T-cell (primary cell): ENCODE measurements at places on chromosomes 16 and 17.

GRCh38 chr16:83233153-83233552 is 574.6 kb upstream of the HSBP1 start:
- DNase-seq, result no peak

- no peak for DNase-seq
Measured at GRCh38 chr16:2035431-2036199, 8.9 kb downstream of the NHERF2 start.

GRCh38 chr17:28513476-28513875 is 7.3 kb downstream of the FOXN1 start:
- no peak for DNase-seq

DNA sequence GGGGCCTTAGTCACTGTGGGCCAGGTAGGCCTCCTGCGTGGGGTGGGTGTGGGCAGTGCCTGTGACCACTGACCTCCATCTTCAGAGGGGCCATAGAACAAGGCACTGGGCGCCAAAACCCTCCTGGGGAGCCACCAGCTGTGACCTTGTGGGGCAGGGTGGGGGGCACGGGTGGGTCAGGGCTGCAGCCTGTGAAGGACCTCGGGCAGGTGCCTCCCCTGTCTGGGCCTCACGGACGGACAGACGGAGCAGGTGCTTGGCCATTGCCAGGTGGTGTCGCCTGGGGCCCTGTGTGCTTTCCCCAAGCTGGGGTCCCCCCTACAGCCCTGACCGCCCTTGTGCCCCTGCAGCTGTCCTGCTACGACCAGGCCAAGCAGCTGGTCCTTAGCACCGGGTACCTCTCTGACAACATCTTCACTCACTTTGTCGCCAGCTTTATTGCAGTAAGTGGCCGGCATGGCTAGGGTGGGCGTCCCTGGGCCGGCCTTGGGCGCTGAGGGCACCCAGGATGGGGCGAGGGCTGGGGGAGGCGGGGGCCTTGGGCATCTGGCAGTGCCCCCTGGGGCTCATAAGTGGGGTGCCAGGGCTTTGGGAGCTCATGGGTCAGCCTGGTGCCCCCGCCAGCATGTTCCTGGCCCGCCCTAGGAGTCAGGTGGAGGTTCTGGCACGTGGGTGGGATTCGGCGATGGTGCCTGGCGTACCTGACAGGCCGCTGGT is 5.1 kb downstream of the SLC25A10 start:
- DNase-seq, result no peak

- DNase-seq, result peak; percentile 54
Measured at GRCh38 chr17:78745407-78746088, 36.5 kb downstream of the CYTH1 start.

DNA sequence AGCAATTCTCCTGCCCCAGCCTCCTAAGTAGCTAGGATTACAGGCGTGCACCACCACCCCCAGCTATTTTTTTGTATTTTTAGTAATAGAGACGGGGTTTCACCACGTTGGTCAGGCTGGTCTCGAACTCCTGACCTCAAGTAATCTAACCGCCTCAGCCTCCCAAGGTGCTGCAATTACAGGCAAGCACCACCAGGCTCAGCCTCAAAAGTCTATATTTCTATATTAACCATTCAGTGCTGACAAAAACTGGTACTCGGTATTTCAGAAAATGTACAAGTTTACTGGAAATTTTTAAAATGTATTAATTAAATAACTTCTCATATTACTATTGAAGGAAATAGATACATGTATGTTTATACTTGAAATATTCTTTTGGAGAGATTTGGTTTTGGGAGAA is 1.4 kb upstream of the HEXD start:
- no peak for DNase-seq

DNA sequence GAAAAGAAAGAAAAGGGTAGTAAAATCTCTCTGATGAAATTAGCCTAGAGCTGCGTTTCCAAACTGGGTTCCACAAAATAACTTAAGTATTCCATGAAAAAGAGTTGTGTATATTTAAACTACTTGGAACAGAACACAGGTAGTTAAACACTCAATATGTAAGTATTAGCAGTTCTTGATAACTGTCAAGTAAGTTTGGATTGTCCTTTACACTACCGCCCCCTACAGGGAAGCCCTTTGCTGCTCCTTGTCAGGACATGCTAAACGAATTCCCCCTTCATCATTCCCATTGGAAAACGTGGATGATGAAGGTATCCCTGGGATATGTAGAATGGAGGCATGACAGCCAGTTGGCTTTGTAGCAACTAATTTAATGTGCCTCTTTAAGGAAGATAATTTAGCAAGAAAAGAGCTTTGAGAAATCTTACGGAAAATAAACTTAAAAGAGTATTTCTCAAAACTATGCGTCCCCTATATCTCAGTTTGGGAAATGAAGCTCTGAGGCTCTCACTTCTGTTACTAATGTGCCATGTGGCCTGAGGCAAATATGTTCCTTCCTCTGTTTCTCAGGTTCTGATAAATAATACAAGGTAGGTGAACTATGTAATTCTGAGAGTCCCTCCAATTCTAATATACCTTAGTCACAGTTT is 18.8 kb downstream of the NCBP3 start:
- peak; percentile 78 for DNase-seq

- DNase-seq, result no peak
Measured at GRCh38 chr16:67241008-67241900, 6.0 kb downstream of the FHOD1 start.

DNA sequence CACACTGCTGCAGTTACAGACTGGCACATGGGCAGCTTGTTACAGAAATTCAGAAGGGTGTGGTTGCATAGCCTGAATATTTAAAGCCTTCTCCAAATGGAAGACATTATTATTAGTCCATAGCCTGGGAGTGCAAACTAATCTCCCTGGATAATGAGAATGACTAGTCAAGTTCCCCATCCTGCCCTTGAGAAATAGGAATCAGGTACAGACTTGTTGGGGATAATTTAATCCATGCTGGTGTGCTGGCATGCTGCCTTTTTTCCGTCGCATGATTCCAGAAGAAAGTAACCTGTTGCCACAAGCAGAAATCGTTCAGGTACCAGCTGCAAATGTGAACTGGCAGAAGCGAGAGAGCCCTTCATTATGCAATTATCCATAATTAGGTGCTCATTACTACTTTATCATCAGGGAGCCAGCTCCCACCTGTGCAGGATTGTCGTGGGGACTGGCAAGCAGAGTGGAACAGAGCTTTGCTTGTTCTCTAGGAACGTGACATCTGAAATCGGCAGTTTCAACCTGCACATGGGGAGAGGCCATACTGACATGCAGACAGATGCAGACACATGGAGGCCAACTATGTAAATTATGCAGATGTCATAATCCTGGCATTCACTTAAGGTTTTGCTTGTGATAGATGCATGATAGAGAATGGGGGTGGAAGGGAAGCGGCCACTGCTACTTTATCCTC is 419.4 kb downstream of the PMP22 start:
- no peak for DNase-seq

GRCh38 chr17:79678091-79678735 is 52.5 kb upstream of the ENPP7 start:
- DNase-seq, result no peak

DNA sequence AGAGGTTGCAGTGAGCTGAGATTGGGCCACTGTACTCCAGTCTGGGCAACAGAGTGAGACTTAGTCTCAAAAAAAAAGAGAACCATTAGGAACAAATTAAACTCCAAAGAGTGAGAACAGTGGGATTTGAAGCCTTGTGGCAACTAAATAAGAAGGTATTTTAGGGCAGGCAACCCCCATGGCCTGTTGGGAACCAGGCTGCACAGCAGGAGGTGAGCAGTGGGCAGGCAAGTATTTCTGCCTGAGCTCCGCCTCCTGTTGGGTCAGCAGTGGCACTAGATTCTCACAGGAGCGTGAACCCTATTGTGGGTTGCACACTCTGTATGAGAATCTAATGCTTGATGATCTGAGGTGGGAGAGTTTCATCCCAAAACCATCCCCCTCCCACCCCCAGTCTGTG is 57.6 kb upstream of the MED9 start:
- DNase-seq, result no peak

- DNase-seq, result no peak
Measured at GRCh38 chr17:28940675-28941074, 10.6 kb downstream of the PHF12 start.

DNA sequence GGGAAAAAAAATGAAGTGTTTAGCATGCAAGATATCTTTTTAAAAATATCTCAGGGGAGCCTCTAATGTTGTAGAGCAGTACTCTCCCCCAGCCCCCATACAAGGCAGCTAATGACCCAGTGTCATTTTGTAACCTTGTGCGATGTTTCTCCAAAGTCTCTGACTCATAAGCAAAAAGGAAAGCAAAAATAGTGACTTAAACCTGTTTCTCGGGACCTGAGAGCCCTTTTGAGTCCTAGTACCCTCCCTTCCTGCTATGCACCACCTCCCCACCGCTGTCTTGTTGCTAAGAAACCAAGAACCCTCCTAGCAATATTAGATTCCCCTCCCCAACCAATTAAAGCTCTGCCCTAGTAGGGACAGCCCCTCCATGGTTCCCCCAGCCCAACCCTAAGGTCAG is 2.8 kb downstream of the MYCBPAP start:
- no peak for DNase-seq

DNA sequence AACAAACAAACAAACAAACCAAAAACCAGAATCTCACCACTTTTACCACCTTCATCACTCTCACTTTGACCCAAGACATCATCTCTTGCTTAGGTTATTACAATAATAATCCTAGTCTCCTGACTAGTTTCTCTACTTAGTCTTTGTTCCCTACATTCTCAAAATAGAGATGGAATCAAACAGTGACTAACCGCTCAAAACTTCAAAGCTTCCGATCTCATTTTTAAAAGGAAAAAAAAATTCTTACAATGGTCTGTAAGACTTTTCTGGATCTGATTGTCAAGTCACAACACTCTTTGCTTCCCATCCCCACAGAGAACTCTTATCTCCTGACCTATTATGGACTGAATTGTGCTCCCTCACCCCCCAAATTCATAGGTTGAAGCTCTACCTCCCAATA is 60.9 kb downstream of the SPAG9 start:
- no peak for DNase-seq

GRCh38 chr16:81786321-81786720 is 7.2 kb downstream of the PLCG2 start:
- DNase-seq, result no peak

- DNase-seq, result no peak
Measured at GRCh38 chr16:85173981-85174751, 61.9 kb upstream of the CIBAR2 start.

- no peak for DNase-seq
Measured at GRCh38 chr17:3903881-3904290, 11.0 kb upstream of the CAMKK1 start.

DNA sequence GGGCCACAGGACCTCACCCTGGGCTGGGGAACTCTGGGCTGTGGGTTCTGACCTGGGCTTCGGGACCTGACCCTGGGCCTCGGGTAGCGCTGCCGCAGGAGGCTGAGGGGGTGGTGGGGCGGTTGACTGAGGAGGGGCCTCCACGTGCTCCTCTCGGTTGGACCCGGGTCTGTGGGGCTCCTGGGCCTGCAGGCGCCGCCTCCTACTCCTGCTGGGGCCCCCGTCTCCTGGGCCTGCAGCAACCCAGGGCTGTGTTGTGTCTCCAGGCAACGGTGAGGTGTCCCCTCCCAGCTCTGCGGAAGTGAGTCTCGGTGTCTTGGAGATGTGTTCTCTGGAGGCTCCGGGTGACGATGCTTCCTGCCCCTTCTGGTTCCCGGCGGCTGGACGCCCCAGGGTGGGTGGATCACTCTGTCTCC is 41.5 kb upstream of the GNG13 start:
- DNase-seq, result no peak

GRCh38 chr17:28475151-28475900 is 1.9 kb downstream of the SLC13A2 start:
- no peak for DNase-seq

DNA sequence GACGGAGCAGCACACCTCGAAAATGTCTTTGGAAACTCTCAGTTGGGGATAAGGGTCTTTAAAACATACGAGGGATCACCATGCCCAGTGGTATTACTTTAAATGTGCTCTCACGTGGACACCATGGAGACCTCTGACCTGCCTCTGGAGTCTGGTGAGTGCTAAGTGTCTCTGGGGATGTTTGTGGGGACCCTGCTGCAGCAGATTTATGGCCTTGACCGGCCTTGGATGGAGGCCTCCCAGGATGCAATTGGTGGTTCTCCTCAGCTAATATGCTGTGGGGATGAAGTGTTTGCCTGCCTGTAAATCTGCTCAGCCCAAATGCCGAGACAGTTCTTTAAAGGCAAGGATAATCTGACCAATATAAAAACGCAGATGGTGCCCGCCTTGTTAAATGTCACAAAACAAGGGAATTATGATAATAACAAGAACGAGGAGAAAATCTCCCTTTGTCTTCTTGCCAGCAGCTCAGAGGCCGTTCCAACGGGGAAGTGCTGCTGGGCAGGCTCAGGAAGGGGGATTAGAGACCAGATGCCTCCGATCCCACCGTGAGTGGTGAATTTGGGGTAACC is 154.4 kb downstream of the ABCC12 start:
- no peak for DNase-seq

DNA sequence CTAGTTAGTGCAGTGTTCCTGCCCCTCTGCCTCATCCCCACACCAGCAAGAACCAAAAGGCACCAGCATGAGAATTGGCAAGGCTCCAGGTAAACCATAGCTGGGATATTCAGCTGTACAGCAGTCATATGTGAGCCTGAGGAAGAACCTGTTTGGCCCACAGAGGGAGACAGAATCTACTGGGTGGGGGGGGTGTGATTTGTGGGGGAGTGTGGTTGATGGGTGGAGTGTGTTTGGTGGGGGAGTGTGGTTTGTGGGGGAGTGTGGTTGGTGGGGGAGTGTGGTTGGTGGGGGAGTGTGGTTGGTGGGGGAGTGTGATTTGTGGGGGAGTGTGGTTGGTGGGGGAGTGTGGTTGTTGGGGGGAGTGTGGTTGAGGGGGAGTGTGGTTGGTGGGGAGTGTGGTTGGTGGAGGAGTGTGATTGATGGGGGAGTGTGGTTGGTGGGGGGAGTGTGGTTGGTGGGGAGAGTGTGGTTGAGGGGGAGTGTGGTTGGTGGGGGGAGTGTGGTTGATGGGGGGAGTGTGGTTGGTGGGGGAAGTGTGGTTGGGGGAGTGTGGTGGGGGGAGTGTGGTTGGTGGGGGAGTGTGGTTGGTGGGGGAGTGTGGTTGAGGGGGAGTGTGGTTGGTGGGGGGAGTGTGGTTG is 19.5 kb downstream of the MINK1 start:
- DNase-seq, result no peak

DNA sequence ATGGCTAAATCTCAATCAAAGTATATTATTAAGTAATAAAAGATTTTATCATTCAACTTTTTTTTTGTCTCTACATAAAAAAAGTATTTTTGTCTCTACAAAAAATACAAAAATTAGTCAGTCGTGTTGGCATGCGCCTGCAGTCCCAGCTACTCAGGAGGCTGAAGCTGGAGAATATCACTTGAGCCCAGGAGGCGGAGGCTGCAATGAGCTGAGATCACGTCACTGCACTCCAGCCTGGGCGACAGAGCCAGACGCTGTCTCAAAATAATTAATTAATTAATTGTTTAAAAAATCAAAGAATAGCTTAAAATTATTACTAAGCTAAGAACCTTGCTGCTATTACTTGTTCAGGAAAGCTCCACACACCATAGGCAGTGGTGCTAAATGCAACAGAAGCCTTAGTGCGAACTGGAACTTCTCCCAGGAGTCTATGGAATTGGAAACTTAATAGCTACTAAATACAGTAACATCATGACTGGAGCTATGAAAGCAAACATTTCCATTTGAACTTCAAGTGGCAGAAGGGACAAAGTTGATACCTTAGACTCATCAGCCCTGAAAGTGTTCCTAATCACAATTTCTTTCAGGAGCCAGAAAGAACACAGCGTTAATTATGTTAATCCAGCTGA is 22.6 kb downstream of the ADCY9 start:
- DNase-seq, result no peak
